ENCODE measurements at places on chromosomes 16 and 17.

DNA sequence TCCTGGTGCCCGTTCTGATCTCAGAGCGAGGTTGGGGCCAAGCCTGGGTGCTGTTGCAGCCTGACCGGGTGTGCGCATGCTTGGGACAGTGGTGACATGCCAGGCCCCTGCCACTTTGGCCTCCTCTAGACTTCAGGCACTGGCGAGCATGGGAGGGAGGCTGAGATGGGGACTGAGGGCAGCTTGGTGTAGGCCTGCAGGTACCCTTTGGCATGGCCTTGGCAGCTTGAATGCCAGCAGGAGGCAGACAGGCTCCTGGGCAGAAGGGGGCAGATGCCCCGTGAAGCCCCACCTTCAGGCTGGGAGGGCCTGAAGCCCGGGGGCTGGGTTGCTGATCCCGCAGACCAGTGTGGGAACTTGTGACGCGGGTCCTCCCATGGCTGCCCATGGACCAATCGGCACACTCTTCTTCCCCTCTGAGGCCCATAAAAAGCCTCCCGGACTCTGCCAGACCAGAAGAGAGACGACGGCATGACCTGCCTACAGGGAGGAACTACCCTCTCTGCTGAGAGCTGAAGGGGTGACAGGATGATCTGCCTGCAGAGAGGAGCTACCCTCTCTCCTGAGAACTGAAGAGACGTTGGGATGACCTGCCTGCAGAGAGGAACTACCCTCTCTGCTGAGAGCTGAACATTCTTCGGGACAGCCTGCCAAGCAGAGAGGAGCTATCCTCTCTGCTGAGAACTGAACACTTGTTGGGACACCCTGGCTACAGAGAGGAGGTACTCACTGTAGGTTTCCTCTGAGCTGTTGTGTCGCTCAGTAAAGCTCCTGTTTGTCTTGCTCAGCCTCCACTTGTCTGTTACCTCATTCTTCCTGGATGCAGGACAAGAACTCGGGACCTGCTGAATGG, 17.5 kb downstream of the RHOT1 start:
- DNase-seq = no peak

- DNase-seq = peak; percentile 78
Observed at GRCh38 chr17:75842963-75843576, 1.1 kb downstream of the UNC13D start.

DNA sequence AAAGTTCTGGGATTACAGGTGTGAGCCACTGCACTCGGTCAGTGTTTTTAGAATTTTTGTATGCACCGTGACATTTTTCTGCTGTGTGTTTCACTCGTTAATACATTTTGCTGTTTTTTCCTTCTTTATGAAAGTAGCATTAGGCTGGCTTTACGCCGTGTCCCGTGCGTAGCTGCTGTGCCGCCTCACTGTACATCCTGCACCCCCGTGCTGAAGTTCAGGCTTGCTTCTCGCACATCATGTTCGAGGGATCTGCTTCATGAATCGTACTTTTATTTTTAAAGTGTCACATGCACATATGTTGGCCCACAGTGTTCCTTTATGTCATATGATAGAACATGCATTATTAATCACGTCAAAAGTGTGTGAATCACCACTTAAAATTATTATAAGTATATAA, 84.4 kb upstream of the ZNF750 start:
- DNase-seq = no peak

DNA sequence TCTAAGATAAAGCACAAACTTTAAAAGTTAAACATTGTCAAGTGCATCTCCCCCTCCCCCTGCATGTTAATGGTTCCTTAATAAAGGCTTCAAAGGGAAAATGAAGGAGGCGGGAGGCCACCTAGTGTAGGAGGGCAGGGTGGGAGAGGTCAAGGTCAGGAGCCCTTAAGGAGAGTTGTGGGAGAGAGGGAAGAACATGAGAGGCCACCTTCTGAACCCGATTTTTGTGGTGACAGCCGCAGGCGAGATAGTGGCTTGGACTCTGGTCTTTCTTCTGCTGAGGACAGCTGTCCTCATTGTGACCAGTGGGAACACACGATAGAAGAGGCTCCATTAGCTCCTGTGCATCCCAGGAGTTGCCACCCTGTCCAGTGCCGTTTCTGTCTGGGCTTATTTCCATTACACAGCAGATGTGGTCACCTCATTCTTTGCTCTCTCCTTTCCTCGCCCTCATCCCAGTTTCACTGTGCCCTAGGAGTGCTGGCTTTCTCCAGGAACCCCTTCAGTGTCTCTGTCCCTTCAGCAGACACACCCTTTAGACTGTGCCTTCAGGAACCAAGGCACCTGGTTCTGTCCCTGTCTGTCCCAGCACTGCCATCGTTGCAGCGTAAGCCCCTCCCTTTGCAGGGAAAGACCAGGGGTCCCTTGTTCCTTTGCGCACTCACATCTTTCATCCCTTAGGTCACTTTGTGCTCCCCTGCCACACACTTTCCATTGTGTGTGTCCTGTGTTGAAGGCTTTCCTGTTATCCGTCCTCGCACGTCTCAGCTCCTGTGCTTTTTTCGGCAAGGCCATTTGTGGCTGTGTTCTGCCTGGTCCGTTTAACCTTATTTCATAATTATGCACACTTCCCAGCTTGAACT, 7.5 kb downstream of the SEC14L1 start:
- DNase-seq = no peak

DNA sequence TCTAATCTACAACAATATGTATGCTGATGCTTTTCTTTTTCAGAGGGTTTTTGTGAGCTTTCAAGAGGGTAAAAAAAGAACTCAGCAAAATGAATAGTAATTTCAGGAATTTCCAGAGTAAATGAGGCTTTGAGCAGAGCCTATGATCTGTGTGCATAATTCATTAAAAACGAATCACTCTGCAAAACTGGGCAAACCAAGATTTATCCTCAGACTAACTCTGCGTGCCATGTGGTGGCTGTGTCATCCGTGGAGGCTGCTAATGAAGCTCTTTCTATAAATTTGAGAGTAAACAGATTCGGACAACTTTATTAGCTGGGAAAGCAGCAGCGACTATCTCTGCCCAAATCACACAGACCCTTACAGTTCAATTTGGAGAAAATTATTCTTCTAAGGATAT, 83.8 kb downstream of the FOXL1 start:
- DNase-seq = no peak

GRCh38 chr17:65453204-65453931, 108.1 kb downstream of the AXIN2 start:
- no peak for DNase-seq

DNA sequence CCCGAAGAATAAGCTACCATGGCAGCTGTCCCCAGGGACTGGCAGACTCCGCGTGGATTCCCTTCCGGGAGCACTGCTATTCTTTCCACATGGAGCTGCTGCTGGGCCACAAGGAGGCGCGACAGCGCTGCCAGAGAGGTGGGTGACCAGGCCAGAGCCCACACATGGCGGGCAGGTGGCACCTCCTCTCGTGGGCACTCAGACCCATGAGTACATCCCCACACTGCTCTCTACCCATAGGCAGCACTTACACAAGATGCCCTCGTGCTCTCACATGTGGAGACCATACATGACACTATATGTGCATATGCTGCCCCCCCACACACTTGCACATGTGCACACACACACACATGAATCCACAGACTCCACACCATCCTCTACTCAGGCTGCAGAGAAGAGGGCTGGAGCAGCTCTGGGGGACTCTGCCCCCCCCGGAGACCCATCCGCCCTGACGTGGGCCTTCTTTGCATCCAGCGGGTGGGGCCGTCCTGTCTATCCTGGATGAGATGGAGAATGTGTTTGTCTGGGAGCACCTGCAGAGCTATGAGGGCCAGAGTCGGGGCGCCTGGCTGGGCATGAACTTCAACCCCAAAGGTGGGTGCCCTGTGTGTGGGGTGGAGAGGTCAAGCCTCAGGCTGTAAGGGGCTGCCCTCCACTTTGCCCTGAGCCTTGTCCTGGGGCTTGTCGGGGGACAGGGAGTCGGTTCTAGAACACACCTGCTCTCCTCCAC, 62.9 kb downstream of the MRC2 start:
- no peak for DNase-seq

Measured in activated effector memory CD4-positive, alpha-beta T cell treated with anti-CD3 and anti-CD28 coated beads, Interleukin-2, amount 50 U/mL, for 16 hours (primary cell).